ENCODE measurements at places on chromosomes 7 and 10.

GRCh38 chr10:75620356-75620755 lies 188.9 kb downstream of the LRMDA start:
- DNase-seq = no peak

- no peak for DNase-seq
Observed at GRCh38 chr10:5199398-5199797, 2.8 kb downstream of the AKR1C4 start.

- no peak for DNase-seq
Observed at GRCh38 chr10:111367531-111367930, 290.7 kb downstream of the ADRA2A start.

DNA sequence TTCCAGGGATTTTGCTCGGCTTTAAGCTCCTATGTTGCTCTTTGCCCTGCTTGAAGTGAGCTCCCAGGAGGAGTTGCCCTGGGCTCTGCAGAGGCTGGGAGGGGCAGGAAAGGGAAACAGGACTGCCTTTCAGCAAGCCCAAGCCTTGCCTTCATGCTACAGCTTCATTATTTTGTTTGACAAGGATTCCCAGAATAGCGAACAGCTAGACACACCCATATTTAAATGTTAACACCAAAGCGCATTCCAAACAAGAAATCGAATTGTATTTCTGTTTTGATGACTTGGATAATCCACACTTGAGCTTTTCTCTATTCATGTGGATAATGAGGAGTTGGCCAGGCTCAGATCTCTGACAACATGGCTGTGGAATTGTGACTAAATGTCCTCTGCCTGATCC lies 6.3 kb downstream of the KIAA1217 start:
- DNase-seq = no peak

- DNase-seq = no peak
Observed at GRCh38 chr7:86660950-86661462, 17.3 kb downstream of the GRM3 start.

DNA sequence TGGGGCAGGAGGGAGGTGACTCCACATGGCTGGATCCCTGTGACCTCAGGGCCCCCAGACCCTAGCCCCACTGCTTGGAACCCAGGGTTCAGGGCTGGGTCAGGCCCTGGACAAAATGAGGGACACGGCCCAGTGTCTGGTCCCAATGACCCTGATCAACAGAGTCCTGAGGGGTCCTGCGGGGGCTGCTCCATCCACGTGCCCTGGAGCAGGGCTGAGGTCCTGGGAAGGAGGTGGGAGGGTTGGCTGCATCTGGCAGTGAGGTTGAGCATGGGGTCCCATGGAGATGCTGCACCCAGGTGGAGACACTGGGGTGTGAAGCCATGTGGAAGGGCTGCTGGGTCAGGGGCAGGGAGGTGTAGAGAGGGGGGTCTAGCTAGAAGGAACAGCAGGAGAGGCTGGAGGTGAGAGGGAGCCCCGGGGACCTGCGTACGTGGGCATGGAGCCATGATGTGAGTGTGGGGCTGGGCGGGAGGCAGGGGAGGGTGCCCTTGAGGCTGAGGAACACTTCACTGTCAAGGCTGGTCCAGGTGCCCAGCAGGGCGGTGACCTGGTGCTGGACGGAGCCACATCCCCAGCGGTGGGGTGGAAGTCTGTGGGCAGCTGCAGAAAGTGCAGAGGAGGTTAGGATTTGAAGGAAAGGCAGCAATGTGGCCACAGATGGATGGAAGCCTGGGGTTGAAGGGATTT lies 604 bp downstream of the SCART1 start:
- DNase-seq = no peak

DNA sequence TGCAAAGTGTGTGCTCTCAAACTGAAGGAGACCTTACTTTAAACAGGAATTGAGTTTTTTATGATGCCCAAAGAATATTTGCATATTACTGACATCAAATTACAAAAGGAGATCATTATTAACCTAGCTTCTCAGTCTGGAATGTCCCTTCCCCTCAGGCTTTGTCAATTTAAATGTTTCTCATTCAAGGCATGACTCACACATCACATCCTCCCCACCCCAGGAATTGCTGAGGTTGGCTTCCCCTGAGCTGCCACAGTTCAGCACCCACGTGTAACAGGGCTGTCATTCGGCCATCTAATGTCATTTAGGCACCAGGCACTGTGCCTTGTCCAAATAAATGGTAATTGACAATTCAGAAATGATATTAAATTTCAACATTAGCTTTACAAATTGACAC lies 305.9 kb upstream of the MGMT start:
- no peak for DNase-seq

GRCh38 chr7:119969763-119970162 lies 303.2 kb upstream of the KCND2 start:
- no peak for DNase-seq

DNA sequence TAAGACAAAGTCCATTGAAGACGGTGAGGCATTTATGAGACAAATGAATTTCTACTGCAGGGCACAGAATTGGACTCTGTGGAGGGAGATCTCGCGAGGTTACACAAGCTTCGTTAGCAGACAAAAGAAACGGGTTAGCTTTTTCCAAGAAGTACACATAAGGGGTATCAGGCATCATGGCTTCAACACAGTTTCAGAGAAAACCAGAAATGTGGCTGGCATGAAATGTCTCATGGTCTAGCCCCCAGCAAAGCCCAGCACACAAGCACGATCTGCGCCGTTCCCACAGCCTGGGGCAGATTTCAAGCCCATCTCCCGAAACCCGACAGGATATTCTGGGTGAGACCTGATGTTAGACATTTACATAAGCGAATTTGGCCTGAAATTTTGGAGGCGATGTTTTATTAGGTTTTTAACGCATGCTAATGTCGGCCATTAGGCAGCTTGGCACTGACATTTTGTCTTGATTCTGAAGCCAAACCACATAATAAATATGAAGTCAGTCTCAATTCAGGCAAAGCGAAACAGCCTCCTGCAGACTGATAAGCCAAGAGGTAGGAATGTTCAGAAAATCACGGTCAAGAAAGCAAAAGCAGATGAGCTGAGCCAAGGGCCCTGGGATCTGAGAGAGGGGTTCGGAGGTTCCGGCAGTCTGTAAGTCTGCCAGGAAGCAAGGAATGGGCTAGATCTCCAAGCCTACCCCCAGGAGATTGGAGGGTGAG lies 240.5 kb downstream of the PRPF18 start:
- no peak for DNase-seq

DNA sequence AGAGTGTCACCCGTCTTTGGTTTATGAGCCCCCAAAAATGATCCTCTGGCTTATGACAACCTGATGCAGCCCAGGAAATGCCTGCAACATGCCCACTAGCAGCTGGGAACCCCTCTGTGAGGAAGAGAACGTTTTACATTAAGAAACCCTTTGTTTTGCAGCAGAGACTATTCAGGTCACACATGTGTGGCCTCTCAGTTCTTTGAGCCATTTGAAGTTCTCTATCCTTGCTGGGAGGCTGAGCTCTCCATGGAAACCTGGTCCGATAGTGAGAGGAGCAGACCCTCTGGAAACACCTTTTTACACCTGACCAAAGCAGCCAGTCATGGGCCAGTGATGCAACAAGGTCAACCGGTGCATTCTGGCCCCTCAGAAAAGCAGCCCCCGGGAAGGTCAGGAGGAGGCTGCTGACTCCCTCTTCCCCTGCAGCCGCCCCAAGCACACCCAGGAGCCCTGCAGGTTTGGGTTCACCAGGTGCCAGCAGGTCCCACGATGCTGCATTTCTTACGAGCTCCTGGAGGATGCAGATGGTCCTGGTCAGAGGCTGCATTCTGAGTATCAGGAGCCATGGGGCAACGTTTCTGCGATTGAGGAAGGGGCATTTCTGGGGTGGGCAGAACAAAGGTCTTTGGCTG lies 134.3 kb downstream of the ZMYND11 start:
- DNase-seq = no peak

DNA sequence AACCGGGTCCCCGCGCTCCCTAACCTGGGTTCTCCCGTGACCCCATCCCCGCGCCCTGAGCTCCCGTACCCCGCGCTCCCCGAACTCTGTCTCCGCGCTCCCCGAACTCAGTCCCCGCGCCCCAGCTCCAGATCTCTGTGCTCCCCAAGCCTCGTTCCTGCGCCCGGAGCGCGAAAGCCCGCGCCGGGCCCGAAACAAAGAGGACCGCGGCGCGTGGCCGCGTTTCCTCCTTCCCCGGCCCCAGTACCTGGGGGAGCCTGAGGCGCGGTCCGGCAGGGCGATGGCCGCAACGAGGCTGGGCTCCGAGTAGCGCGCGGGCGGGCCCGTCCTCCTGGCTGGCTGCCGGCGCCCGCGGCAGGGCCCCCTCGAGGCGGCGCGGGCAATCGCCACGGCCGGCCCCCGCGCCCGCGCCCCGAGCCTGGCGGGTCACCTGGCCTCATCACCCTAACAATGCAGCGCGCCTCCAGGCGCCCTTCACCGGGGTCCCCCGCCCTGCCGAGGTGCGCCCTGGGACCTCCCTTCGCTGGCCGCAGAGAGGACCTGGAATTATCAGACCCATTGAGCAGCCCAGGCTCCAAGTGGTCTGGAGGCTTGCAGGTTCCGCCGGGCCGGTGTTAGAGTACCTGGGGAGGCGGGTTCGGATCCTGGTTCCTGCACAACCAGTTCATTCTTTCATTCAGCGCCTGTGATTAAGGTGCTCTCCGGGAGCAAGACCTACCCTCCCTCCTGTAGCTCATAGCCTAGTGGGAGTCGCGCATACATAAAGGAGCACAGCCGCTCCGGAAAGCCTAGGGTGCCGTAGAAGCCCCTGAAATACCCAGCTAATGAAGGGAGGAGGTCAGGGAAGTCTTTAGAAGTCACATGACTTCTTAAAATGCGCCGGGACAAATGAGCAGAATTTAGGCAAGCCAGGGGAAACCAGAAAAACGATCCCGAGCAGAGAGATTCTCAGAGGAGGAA lies at the start of gene TNS3:
TSS of gene TNS3 (minus strand) at position 308 of the 960 bp plus-strand sequence. CDS start 142,475 bp downstream, outside the sequence.
- no peak for DNase-seq

GRCh38 chr7:14821757-14822480 lies 80.6 kb downstream of the DGKB start:
- DNase-seq = no peak

GRCh38 chr10:132363921-132364593 lies 32.1 kb downstream of the LRRC27 start:
- DNase-seq = no peak

GRCh38 chr10:56871160-56871668 lies 510.2 kb upstream of the ZWINT start:
- DNase-seq = no peak

DNA sequence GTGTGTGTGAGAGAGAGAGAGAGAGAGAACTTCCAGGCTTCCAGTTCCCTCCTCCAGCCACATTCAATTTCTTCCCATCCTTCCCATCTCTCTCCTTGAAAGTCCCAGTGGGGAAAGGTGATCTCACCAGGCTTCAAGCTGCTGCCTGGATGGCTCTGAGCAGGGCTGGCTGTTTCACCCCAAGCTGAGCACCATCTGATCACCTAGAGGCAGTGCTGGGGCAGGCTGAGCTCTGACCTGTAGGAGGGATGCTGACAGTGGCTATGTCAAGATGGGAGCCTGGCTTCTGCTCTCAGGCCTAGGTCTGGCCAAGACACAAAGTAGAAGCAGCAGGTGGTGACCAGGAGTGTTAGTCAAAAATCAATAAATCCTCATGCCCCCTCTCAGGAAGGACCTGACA lies 370.8 kb downstream of the PLXNA4 start:
- DNase-seq = no peak

- DNase-seq = no peak
Observed at GRCh38 chr10:52322936-52323335, 8.9 kb downstream of the DKK1 start.

DNA sequence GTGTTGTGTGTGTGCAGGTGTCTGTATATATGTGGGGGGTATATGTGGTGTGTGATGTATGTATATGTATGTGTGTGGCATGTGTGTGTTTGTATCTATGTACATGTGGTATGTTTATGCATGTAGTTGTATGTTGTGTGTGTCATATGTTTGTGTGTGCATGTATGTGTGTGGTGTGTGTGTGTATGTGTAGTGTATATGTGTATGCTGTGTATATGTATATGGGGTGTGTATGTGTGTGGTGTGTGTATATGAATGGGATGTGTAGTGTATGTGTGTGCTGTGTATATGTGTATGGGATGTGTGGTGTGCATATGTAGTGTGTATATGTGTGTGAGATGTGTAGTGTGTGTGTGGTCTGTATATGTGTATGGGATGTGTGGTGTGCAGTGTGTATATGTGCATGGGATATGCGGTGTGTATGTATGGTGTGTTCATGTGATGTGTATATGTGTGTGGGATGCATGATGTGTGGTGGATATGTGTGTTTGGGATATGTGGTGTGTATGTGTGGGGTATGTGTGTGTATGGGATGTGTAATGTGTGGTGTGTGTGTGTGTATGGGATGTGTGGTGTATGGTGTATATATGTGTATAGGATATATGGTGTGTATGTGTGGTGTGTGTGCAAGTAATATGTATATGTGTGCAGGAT lies 30.0 kb downstream of the IKZF1 start:
- DNase-seq = no peak

DNA sequence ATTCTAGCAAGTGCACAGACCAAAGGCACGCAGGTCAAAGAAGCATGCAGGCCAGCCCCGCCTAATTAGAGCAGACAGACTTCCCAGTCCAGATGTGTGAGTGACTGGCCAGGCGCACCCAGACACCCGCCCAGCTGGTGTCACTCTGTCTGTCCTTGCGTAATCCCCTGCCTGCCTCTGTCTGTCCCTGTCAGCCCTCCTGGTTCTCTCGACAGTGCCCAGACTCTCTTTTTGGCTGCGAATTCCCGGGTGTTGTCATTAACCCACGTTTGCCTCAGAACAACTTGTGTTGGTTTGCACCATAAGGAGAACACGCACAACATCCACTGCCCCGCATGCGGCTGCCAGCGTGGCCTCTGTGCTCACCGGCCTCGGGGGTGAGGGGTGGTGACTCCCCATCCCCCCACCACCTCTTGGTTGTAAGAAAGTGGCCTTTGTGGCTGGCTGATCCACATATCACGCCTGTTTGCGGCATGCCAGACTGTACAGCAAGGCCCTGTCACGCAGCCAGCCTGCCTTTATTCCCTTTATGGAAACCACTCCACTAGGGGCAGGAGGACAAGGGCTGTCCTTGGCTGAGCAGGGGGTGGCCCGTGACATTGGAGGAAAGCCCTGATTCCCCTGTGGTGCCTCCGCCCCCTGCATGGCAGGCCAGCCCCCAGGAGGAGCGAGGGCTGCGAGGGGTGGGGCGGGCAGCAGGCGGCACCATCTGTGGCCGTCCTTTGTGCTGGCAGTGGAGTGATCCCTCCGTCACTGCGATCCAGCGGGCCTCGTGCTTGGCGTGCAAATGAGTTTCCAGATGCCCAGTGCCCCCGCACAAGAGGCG lies 72.8 kb upstream of the PPIF start:
- no peak for DNase-seq

All from activated gamma-delta T cell (primary cell).